ENCODE measurements at places on chromosomes 7 and 10. TPM values are rescaled to one million over a fixed set of nuclear protein-coding genes. Genes with fewer than 3 reads are reported as not detected.

MAGI2 gene
- 0.22 TPM for total RNA-seq

ZNF33B gene
- 21.1 TPM for total RNA-seq

- no peak overlapping the region for H3K27ac ChIP-seq
- H3K4me1 ChIP-seq: no peaks in the 10 kb centered on the region
- H3K36me3 ChIP-seq: no peaks in the 10 kb centered on the region
- DNase-seq: no peak
Measured at GRCh38 chr10:24444337-24444736, 235.4 kb downstream of the KIAA1217 start.

GRCh38 chr7:44881610-44882009, 3.7 kb downstream of the PURB start:
- peaks cover 19% of the 10 kb centered on the region for H3K36me3 ChIP-seq
- no peak overlapping the region for H3K4me3 ChIP-seq
- H3K4me1 ChIP-seq: peaks cover 23% of the 10 kb centered on the region

DNA sequence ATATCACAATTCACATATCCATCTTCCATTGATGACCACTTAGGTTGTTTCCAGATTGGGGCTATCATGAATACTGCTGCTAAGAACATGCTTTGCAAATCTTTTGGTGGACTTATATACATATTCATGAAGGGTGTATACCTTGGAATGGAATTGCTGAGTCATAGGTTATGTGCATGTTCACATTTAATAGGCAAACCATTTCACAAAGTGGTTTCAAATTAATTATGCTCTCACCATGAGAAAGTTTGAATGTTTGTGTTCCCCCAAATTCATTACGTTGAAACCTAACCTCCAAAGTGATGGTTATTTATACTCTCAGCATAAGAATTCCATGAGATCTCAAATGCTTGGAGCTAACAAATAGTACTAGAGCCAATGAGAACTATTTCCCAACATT, 86.4 kb downstream of the VPS41 start:
- no peaks in the 10 kb centered on the region for H3K27me3 ChIP-seq
- H3K27ac ChIP-seq: no peak overlapping the region
- H3K4me1 ChIP-seq: no peaks in the 10 kb centered on the region
- no peaks in the 10 kb centered on the region for H3K36me3 ChIP-seq
- H3K4me3 ChIP-seq: no peak overlapping the region
- no peak for DNase-seq

ADRA2A gene
- total RNA-seq: 0.15 TPM

MALRD1 gene
- total RNA-seq: not detected

PDE6C gene
- not detected for total RNA-seq

ZCCHC24 gene
- total RNA-seq: 7.0 TPM
